ENCODE measurements at places on chromosomes 3 and 15.

GRCh38 chr3:13057282-13058040 lies 15.8 kb downstream of the IQSEC1 start:
- no peak for DNase-seq

- DNase-seq: no peak
Observed at GRCh38 chr3:50408443-50408944, 49.2 kb upstream of the TMEM115 start.

GRCh38 chr3:141341536-141341935 lies 26.8 kb upstream of the ZBTB38 start:
- no peak for DNase-seq

- no peak for DNase-seq
Observed at GRCh38 chr3:81484520-81484919, 276.9 kb downstream of the GBE1 start.

- no peak for DNase-seq
Observed at GRCh38 chr3:157488144-157488543, 15.1 kb downstream of the VEPH1 start.
